ENCODE measurements at places on chromosomes 3 and 15.

DNA sequence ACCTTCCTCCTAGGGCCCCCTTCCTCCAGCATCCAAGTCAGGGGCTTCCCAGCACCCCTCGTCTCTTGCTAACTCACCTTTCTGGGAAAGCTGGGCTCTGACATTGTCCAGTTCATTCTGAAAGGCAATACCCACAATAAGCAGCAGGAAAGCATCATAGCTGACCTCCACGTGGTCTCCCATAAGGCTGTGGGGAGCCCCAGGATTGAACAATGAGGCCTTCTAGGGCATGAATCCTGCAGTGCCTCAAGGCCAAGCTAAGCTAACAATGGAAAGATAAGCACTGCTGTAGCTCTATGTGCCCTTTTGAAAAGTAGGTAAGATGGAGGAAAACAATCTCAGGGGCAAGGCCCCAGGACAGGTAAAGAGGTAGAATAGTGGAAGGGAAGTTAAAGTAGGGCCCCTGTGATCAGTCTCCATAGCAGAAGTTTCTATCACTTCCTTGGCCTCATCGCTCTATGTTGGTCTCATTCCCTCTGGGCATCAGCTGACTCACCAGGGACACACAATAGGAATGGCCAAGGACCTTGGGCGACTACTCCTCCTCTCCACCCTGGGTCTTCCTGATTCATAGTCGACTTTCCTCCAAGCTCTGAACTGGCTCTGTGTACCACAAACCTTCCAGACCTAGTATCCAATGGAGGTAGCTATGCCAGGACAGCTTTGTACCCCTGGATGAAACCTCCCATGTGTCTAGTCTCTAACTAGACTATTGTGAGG is 11.7 kb downstream of the TRAIP start:
- no peak for DNase-seq

- DNase-seq: no peak
Measured at GRCh38 chr3:151421938-151422337, 37.4 kb upstream of the P2RY12 start.

- no peak for DNase-seq
Measured at GRCh38 chr3:114650808-114651207, 357.0 kb downstream of the TIGIT start.

GRCh38 chr3:68032209-68032608 is 377.8 kb upstream of the SUCLG2 start:
- no peak for DNase-seq

DNA sequence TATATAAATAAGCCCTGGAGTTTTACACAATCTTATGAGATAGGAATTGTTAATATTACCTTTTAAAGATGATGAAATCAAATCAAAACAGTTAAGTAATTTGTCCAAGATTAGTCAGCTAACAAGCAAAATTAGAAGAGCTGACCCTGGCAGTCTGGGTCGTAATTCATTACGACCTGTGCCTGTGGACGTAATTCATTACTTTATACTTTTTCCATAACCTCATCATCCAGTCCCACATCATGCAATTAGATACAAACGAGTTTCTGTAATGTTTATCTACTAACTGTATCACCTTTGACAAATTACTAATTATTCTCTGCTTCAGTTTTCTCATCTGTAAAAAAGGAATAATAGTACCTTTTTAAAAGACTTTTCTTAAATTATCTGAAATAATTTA is 665.9 kb downstream of the ZBBX start:
- DNase-seq: no peak

DNA sequence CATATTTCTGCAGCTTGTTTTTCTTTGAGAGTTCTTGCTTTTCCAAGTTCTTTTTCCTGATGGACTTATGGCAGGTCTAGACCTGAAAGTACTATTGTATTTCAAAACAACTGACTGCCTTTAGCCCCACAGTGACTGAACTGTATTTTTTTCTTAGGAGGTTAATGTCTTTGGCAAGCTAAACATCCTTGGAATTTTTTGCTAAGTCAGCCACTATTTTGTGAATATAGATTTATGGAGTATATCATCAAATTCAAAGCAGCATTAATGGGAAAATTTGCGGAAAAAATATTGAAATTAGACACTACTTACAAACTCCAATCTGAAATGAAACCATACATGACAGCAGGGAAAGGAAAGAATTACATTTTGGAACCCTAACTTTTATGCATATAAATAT is 8.6 kb downstream of the PIK3CA start:
- no peak for DNase-seq

GRCh38 chr3:132598181-132598580 is 1.1 kb downstream of the ACKR4 start:
- no peak for DNase-seq

DNA sequence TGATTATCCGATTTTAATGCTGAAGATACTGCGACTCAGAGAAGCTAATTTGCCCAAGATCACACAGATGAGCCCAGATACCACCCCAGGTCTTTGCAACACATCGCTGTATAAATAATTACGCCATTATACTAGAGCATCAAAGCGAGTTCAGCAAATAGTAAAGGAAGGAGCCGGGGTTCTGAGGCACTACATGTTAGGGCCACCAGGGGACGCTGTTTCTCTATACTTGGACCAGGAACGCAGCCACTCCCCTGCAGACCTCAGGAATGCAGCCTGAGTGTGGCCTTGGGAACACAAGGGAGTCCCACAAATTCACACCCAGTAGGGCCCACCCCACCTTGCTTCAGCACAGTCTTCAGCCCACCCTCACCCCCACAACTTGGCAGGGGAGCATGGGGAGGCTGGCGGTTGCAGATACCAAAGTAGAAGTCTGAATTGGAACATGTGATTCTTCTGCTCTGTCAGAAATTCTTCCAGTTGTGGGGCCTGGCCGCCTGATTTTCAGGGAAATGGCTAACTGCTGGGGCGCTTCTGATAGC is 57.8 kb upstream of the RYK start:
- peak; percentile 60 for DNase-seq

- no peak for DNase-seq
Measured at GRCh38 chr3:13200465-13200864, 127.2 kb upstream of the IQSEC1 start.

DNA sequence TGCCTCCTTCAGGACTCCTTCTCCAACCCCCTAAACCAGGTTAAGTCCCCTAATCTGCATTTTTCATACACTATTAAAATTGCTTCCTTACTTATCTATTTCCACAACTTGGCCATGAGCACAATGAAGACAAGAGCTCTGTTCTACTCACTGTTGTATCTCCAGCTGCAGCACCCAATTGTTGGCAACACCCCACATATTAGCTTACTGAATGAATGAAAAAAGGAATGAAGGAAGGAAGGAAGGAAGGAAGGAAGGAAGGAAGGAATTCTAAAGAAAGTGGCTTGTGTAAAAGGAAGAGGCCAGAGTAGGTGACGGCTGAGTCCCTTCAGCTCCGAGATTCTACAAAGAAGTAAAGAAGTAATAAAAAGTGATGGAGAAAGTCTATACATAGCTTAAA is 444.7 kb downstream of the ERC2 start:
- no peak for DNase-seq

- DNase-seq: no peak
Measured at GRCh38 chr15:40902605-40903561, 8.6 kb downstream of the VPS18 start.

- DNase-seq: no peak
Measured at GRCh38 chr3:13215940-13216546, 142.8 kb upstream of the IQSEC1 start.

DNA sequence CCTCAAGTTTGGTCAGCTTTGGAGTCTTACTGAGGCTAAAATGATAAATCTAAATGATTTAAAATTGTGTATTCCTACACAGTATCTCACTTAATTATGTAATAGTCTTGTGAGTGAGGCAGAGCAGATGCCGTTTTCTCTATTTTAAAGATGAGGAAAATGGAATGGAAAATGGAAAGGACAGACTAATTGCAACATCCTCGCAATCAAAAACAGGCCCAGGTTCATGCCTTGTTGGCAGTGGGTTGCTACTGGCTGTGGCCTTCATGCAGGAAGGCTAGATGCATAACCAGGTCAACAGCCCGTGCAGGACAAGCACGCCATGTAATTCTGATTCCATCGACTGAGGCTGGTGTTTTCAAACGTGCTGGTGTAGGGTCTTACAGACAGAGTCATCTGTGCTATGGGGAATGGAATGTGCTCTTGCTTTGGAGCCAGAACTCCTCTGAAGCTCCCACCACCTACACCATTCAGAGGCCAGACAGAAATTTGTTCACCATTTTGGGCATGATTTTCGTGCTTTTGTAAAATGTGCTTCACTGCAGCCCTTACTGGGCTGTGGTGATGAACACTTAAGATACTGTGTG is 37.9 kb downstream of the MLH1 start:
- no peak for DNase-seq

DNA sequence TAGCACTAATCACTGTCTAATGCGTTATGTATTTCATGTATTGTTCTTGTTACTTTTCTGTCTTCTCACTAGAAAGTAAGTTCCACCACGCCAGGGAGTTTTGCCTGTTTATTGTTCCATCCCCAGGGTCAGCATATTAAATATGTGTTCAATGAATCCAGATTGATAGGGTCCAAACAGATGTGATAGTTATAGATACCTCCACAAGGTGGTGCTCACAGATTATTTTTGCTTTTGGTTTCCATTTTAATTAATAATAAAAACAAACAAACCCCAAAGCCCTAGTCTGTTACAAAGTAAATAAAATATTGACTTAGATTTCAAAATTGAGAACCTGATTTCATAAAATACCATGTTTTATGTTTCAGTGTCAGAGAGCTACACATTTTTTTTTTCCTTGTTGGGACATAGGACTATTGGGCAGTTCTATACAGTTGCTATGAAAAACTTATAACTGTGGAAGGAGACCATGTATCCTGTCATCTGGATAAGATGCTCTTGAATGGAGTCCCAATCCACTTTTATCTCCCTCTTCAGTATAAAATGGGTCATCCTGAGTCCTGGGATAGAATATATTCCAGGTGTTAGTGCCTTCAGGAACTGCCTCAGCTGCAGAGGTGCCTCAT is 12.4 kb downstream of the OTOL1 start:
- DNase-seq: no peak

GRCh38 chr15:29569533-29570092 is 252.7 kb downstream of the TJP1 start:
- DNase-seq: no peak

- no peak for DNase-seq
Measured at GRCh38 chr3:127041933-127042332, 59.0 kb downstream of the PLXNA1 start.

- DNase-seq: no peak
Measured at GRCh38 chr15:31302778-31303725, 23.6 kb upstream of the KLF13 start.

GRCh38 chr3:47961815-47962606 is 54.2 kb downstream of the MAP4 start:
- DNase-seq: no peak

DNA sequence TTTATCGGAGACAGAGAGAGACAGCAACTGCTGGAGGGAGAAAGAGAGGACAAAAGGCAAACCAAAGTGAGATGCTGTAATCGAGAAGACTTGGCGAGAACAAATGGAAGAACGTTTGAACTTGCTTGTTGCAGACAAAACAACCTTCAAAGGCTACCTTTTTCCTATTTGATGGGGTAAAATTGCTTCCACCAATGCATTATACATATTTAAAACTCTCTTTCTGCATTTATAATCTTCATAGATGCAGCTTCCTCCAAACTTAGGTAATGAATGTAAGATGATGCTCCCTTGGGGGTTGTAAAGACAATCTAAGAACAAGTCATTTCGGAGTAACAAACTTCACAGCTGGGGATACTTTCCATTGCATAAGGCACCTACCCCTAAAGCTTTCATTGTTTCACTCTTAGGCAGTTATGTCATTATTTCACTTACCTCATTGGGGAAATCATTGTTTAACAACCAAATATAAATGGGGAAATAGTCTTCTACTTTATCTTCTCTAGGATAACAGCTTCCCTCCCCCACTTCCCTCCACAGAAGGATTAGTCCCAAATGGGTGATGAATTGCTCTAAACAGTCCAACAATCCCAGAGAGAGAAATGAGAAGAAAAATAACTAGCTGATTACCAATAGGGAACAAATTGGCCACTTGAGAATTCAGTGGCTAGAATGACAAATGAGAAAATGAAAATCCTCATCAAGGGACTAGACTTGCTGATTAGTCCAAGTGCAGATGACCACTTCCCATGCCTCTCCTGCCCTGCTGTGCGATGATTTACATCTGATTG is 269.8 kb upstream of the ADAMTS9 start:
- DNase-seq: no peak

- DNase-seq: no peak
Measured at GRCh38 chr15:75684648-75685047, 28.0 kb downstream of the CSPG4 start.

GRCh38 chr3:65483480-65483879 is 555.2 kb downstream of the MAGI1 start:
- DNase-seq: no peak

DNA sequence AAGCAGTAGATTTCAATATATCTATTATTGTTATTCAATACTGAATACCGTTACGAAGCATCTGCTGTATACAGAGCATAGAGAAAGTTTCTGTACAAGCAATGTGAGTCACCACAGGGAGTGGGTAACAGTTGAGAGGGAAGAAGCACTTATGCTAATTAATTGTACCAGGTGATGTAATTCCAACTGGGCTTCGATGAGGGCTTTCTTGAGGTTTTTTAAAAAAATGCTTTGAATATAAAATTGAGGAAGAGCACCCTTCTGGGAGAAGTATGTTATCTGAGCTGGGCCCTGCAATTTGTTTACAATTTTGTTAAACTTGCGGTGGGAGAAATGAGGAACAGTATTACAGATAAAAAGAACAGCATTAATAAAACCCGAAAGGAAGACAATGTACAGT is 197.9 kb downstream of the TPRG1 start:
- DNase-seq: no peak

DNA sequence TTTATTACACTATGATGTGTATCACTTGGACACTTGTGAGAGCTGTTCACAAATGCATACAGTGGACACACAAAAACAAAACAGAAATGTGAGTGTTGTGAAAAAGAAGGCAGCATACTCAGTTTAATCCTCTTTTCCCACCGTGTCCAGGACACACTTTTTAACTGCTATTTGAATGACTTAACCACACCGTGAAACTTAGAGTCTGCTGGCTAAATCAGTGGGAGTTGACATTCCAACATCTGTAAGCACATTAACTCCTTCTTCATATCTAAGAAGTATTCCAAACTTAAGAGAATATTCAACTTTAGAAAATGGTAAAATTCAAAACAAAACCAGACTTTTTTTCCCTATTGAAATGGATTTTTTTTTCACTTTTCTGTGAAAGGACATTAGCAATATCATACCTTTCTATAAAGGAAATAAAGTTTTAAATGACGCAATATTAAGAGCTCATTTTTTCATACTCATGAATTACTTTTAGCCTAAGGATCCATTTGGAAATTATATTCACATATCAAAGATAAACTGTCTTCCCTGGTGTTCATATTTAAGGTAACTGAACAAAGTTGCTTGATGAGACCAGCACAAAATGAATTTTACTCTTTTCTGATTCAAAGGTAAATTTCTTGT is 316.6 kb downstream of the RBMS3 start:
- no peak for DNase-seq
